ENCODE measurements at places on chromosomes 3 and 15.

DNA sequence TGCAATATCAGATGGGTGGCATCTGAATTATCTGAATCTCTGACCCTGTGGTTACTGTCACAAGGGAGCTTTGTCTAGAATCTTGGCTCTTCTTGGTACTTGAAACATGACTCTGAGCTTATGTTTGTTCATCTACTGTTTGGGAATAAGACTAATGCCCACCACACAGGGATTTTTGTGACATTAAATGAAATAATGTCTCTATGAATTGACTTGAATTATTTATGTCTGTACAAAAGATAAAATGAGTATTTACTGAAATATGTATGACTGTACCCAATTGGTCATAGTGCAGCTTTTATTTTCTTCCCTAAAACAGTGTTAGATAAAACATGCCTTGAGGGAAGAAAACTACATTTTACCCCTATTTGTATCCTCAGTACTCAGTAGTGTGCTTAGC is 87.9 kb upstream of the ZPLD1 start:
- DNase-seq = no peak

GRCh38 chr3:25169151-25169550 is 258.9 kb upstream of the RARB start:
- no peak for DNase-seq

GRCh38 chr3:49131576-49131975 is 1.3 kb downstream of the LAMB2 start:
- no peak for DNase-seq

GRCh38 chr3:128276577-128277183 is 123.4 kb downstream of the EEFSEC start:
- no peak for DNase-seq

All from iPS DF 19.7 (cell line).